ENCODE measurements at places on chromosomes 11 and 22.

DNA sequence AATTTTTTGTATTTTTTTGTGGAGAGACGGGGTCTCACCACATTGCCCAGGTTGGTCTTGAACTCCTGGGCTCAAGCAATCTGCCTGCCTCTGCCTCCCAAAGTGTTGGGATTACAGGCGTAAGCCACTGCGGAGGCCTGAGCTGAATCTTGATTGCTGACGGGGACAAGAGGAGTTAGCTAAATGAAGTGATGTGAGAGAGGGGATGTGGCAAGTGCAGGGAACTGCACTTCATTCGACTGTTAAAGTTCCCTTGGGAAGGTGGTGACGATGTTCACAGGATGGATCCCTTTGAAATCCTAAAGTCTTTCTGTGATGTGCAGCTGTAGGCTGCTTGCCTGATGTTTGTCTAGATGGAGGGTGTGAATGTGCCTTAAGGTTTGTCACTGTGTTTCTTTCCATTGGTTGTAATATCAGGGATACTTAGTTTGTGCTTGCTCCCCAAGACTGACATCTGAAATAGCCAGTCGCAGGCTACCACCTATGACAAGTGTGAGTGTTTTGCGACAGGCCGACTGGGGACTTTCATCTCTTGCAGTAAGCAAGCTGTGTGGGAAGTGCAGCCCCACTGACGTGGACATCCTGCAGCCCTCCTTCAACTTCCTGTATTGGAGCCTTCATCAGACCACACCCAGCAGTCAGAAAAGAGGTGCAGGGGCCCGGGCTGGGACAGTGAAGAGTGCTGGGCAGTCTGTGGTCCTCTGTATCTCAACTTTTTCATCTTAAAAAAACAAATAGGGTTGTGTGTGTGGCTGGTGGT is 19.6 kb upstream of the CCDC134 start:
- DNase-seq = no peak

DNA sequence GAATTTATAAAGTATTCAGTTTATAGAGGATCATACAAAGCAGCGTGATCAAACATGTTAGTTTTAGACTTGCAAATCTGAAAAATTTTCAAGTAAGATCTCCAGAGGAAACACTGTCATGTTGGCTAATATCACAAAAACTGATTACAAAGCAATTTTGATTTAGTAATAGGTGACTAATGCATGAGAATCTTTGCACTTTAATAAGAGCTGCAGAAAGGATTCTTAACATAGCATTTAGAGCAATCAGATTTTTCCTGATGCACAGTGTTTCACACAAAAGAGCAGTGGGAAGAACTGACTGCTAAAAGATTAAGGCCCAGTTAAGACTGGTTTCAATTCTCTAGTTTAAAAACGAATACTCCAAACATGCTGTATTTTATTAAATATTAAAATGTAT is 321.2 kb downstream of the GUCY1A2 start:
- no peak for DNase-seq

DNA sequence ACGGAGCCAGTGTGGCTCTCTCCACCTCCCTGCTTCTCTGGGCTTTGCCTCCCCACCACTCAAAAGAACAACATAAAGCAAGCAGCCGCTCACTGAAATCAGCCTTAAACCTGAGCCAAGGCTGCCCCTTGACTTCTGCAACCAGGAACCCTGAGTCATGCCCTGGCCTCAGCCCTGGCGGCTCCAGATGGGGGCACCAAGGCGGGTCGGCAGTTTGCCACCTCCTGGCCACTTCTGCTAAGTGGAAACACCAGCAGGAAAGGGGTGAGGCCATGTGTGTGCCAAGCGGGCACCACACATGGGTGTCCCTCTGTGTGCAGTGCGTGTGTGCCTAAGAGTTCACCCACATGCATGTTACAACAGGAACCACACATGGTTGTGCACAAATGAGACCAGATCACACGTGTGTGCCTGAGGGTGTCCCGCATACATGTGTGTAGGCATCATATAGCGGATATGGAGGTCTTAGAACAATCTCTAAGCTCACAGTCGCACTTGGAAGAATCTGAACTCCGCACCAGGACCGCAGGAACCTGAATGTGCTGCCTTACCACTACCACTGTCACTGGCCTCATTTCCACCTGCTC is 221.2 kb downstream of the MN1 start:
- DNase-seq = no peak

DNA sequence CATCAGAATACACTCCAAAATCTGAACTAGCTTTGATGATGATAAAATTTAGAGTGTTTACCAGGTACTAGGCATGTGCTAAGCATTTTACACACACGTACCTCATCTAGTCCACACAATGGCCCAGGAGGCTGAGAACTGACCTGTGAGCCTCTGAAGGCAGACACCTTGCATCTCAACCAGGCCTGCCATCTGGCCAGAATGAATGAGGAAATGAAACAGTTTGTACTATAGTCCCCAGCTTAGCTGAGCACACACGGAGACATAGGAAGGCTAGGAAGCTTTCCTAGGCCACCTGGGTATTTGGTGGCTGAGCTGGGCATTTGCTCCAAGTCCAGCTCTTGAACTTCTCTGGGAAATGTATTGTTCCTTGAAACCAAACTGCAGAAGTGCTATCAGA is 6.9 kb upstream of the SHANK3 start:
- DNase-seq = no peak

All from NCI-H510A (cell line).